Activated T-cell treated with anti-CD3 and anti-CD28 coated beads for 4 hours (primary cell): ENCODE measurements at places on chromosomes 1 and 21.

DNA sequence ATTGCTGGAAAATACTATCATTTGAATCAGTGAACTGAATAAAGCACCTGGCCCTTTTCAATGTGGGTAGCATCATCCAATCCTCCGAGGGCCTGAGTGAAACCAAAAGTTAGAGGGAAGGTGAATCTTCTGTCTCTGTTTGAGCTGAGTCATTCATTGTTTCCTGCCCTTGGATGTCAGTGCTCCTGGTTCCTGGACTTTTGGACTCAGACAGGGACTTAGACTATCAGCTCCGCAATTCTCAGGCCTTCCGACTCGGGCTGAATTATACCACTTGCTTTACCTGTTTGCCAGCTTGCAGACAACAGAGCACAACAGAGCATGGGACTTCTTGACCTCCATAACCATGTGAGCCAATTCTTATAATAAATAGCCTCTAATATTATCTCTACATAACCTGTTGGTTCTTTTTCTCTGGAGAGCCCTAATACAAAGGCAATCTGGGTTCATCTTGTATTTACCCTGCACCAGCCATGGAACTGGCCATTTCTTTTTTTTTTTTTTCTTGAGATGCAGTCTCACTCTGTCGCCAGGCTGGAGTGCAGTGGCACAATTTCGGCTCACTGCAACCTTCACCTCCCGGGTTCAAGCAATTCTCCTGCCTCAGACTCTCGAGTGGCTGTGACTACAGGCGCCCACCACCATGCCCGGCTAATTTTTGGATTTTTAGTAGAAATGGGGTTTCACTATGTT lies 19.2 kb upstream of the VASH2 start:
- no peak for DNase-seq

GRCh38 chr1:181044449-181044966 lies 10.7 kb downstream of the MR1 start:
- no peak for DNase-seq

DNA sequence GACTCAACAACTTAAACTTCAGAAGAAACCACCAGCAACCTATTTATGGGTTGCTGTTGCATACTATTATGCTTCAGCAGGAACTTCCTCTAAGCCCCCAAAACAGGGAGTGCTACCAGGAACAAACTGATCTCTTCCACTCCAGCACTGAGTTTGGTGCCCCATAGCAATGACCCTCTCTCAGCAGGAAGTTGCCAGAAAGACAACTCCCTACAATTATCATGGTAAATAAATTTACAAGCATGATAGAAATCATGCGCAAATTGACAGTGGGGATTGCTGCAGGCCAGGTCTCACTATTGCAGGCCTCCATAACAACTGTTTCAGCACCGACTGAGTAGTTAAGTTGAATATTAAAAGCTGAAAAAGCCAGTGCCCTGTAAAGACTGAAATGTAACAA lies 180.6 kb downstream of the PLA2G4A start:
- no peak for DNase-seq

DNA sequence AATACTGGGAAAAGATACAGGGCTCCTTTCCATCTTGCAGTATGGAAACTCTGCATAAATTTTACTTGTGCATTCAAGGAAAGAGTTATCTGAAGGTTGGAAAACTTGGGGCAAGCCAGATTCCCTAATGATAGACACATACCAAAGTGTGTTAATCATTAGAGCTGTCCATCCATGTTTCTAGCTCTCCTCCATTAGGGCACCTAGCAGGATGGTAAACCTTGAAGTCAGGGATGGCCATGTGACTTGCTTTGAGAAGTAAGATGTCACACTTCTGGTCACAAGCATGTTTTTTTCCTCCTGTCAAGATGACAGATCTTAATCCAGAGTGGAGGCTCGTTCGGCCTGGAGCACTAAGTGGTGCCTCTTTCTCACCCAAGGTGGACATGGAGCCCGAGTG lies 241.9 kb upstream of the RUNX1 start:
- no peak for DNase-seq

DNA sequence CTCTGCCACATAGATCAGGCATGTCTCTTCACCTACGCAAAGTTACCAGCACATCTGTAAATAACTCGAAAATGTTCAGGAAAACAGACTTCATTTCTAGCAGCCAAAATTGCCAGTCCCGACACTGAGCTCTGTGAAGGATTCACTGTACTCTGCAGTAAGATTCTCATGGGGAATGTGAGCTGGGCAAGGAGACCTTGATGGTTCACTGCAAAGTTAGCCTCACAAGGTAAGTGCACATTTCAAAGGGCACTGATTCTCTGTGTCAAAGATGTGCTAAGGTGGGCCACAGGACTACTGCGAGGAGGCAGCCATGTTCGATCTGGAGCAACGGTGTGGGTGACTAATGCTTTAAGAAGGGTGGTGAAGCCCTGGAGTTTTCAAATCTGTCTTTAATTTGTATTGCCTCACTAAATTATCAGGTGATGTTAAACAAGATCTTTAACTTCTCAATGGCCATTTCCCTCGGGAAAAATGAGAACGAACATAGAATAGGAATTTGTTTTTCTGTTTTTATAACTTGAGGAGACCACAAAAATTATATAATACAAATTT lies 25.2 kb downstream of the STPG1 start:
- no peak for DNase-seq

DNA sequence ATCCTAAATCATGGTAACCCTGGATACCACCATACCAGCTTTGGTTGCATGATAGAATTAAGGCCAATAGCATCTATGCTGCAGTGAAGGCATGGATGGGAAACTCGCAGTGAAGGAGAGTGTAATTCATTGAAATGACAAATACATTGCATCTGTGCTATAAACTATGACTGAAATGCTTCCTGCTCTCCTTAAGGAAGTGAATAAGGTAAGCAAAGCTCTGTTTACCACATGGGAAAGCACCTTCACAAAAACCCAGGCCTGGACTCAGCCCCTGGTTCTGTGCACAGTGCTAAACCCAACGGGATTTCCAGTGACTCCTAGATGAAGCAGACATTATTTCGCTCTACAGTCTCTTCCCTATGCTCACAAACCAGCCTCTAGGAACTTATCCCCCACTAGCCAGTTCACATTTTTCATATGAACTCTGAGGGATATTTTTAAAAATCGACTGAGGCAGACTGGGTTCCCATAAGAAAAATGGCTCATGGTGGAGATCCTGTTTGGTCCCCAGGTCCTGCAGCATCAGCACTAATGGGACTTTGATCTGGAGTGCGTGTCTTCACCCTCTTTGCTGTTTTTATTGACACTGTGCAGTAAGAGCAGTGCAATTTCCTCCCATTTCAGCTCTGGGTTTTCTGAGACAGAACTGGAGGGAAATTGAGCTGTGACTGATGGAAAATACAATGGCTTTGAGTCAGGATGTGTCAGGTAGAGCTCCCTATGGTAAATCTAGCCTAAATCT lies 362.7 kb downstream of the SIPA1L2 start:
- DNase-seq, result no peak

- DNase-seq, result no peak
These were observed 2.6 kb downstream of the IVNS1ABP start for GRCh38 chr1:185314411-185314810.

DNA sequence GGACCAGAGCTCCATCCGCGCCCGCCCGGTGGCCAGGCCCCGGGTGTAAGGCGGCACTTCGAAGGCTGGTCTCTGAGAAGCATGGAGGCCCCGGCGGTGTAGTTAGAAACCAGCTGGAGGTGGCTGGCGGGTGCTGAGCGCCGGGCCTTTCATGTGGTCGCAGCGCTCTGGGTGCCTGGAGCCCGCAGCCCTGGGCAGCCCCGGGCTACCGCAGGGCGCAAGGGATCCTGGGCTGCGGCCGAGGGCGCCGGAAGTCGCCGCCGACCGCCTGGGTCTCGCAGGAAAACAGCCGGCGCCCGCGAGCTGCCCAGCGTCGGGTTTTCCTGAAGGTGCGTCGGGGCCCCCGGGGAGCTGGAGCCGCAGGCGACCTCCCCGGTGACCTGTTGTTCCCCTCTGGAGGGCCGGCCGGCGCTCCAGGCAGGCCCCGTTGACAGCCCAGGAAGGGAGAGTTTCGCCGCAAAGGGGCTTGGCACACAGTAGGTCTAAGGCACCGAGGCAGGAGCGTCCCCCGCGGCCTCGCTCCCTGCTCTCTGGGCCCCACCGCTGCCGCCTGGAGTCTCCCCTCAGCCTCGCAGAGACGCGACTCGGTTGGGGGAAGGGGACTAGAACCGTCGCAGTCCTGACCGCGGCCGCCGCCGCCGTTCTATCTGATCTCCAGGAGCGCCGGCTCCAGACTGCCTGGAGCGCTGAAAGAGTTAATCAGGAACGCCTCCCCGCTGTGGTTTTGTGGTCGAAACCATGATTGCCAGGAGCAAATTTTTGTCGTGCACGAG lies 2.7 kb downstream of the GRHL3 start:
- DNase-seq, result peak; percentile 47

GRCh38 chr21:16978309-16978895 lies 534.4 kb upstream of the CXADR start:
- DNase-seq, result no peak
